ENCODE measurements at places on chromosomes 1 and 21. TPM values are rescaled to one million over a fixed set of nuclear protein-coding genes. Genes with fewer than 3 reads are reported as not detected.

The FBXO28 gene
- 18.1 TPM for polyA plus RNA-seq

- DNase-seq: no peak
These were observed 128.6 kb downstream of the PRDM2 start for GRCh38 chr1:13828454-13829151.

DNA sequence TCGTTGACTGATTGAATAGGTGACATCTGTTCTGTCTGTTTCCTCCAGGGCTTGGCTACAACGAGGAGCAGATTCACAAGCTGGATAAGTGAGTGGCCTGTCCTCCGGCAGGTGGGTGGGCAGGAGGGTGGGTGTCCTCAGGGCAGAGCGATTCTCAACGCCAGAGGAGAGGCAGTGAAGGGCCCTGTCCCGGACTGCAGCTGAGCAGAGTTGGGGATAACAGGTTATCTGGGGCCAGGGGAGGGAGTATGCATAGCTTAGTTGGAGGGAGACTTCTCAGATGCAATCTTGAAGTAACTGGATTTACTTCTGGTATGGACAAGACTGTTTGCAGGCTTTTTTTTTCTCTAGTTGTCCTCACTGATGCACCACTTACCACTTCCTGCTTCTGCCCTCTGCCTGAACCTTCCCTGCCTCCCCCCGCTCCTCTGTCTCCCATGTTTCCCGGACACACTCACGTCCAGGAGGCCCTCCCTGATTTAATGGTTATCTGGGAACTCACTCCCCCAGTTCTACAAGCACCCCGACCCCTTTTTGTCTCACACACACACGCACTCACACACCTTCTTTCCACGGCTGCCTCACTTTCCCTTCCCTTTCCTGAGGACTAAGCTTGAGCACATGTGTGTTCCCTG is 16.4 kb upstream of the RASSF5 start:
- no peak for DNase-seq

GRCh38 chr1:64624218-64624713 is 120.6 kb upstream of the RAVER2 start:
- no peak for DNase-seq

- peak; percentile 31 for DNase-seq
These were observed 122.1 kb downstream of the UCK2 start for GRCh38 chr1:165949335-165950130.

DNA sequence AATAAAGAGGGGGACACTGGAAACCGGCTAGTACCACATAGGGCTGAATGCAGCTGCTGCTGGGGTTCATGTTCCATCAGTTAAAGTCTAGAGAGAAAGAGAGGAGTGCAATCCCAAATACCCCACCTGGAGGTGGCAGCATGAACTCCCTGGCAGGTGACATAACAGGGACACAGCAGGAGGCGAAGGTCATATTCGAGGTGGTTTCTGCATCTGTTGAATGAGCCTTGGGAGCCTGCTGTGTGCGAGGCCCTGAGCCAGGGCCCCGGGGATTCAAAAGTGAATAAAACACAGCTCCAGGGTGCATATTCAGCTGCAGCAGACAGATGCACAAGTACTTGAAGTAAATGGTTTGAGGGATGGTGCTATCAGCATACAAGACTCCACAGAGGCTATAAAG is 456.8 kb downstream of the SETD4 start:
- DNase-seq: no peak

DNA sequence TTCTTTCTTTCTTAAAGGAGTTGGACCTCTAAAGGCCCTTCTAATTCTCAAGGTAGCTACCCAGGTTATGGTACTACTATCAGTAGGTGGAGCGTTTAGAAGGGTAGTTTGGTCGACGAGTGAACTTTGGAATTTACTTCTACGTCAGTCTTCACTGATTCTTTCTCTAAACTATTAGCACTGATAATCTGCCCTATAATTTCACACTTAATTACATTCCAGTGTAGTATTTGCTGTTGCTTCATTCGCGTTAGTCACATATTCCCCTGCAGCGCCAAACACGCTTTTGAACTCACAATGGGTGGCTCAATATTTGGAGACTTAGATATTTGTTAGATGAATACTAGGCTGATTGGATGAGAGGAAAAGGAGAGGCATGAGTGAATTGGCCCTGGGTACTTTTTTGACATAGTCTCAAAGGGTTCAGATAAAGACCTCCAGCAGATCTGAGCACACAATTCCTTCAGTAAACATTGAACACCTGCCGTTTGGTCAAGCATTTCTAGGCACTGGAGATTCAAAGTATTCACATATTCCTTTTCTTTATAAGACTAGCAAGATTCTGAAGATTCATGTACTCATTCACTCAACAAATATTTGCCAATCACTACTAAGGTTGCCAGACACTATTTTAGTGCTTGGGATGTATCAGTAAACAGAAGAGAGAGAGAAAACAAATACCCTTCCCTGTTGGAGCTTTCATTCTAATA is 929 bp upstream of the FOXJ3 start:
- no peak for DNase-seq

GRCh38 chr1:10975567-10976326 is 36.7 kb upstream of the TARDBP start:
- DNase-seq: no peak

GRCh38 chr1:241716915-241717656 is 65.0 kb downstream of the WDR64 start:
- no peak for DNase-seq

DNA sequence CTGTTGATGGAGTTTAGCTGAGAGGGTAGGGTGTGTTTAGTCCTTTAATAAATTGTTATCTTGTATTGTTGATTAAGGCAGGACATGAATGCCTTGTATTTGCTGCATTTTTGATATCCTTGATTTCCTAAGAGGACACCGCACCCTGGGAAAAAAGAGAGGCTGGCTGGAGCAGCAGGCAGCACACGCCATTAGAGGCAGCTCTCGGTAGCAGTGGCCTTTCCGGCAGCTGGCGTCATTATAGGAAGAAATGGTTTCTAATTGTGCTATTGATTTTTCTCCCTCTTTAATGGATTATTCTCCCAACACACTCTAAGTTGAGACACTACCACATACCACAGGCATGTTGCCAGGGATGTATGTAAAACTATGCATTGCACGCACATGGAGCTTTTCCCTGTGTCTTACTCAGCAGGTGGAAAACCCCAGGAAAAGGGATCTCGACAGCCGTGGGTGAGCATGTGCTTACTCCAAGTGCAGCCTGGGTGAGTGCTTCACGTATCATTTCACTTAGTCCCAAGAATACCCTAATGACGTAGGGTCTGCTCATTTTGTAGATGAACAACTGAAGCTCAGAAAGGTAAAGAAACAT is 440.4 kb upstream of the RUNX1 start:
- no peak for DNase-seq

DNA sequence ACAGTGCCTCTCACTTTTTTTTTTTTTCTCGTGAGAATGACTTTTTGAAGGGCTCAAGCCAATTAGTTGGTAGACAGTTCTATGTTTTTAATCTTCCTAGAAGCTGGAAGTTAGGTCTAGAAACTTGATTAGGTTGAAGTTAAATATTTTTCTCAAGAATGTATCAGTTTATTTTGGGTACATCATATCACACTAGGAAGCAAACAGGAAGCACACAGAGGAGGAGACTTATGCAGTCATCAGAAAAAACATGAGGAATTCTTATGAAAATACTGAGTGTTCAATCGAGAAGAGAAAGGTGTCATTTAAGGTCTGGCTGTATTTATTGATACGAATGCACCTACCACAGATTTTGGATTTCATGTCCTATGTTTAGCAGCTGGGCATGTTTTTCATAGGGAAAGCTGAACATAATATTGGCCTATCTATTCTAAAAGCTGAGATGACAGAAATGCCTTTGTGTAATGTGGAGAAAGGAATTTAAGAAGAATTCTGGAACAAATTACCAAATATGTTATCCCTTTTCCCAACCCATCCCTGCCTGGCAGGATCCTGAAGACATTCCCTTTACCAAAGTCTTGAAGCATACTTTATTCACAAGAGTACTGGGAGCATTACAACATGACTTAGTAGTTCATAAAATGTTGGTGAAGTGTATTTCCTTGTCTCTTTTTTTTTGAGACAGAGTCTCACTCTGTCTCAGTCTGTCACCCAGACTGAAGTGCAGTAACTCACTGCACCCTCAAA is 17.5 kb upstream of the ZFP69B start:
- DNase-seq: no peak

GRCh38 chr1:157077394-157077793 is 22.2 kb downstream of the ETV3L start:
- DNase-seq: no peak

All from hindlimb muscle (tissue), 1 donor.